Activated T-cell treated with anti-CD3 and anti-CD28 coated beads, Interleukin-2, amount 50 U/mL, for 72 hours (primary cell): ENCODE measurements at places on chromosomes 1 and 21. TPM values are rescaled to one million over a fixed set of nuclear protein-coding genes. Genes with fewer than 3 reads are reported as not detected.

DNA sequence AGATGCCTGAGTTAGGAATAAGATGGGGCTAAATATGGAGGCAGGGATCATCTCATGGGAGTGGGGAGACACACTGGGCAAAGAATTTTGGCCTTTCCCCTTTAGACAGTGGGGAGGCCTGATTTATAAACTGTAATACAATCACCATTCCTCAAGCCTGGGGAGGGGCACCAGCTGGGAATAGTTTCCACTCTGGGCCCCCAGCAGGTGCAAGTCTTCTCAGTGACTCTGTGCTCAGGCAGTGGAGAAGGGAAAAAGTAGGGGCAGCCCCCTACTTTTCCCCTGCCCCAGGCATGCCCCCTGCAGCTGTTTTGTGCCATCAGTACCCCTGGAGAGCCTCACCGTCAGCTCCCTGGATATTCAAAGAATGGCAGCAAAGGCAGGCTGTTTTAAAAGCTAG is 19.1 kb downstream of the COA7 start:
- no peaks in the 10 kb centered on the region for H3K27me3 ChIP-seq
- no peak overlapping the region for H3K4me3 ChIP-seq
- H3K36me3 ChIP-seq: no peaks in the 10 kb centered on the region
- no peak for DNase-seq

DNA sequence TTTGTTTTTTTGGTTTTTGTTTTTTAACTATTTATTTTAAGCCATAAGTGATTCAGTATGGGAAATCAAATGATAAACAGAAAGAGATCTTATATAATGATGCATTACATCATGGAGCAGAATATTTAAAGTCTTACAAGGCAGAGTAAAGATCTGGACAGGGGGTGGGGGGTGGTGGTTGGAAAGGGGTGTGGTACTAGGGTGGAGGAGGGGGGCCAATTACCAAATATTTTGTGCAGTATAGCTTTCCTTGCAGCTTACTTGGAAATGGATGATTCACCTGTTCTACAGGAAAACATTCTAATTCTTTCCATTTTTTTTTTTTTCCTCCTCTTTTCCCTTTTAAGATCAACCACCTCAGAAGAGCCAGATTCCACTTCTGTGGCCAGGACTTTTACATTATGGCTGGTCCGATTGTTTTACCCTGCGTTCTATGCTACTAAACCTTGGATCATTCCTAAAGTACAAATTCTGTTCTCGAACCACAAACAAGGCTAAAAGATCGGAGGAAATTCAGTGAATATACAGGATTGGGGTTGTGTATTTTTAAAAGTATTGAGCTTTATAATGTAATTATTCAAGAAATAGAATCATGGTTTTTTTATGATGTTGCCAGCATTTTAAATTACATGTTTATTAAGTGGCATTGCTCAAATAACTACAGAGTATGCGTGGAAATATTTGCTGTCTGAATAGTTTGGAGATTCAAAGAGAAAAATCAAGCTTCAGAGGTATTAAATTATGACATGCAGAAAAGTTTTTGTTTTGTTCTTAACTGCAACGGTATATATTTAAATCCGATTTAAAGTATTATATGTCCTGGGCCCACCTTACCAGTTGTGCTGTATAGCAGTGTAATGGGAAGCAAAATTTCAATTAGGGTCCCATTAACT is 859.5 kb downstream of the USP25 start:
- no peaks in the 10 kb centered on the region for H3K4me1 ChIP-seq
- no peak overlapping the region for H3K27ac ChIP-seq
- no peak overlapping the region for H3K4me3 ChIP-seq
- no peaks in the 10 kb centered on the region for H3K36me3 ChIP-seq
- DNase-seq: no peak
- no peaks in the 10 kb centered on the region for H3K27me3 ChIP-seq

DNA sequence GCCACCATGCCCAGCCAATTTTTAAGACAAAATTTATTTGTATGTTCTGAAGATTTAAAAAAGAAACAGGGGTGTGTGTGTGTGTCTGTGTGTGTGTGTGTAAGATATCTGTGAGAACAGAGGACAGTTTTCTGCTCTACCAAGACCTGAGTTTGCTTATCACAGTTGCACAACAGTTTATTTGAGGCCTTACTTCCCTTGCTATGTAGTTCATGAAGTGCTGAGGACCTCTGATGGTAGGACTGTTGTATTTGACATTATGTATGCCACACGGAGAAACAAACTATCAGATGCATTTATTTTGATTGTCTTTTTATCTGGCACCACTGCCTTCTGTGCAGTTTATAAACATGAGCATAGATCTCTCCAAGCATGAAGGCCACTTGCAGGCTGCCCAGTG is 355.2 kb downstream of the PBX1 start:
- no peak overlapping the region for H3K27ac ChIP-seq
- H3K4me1 ChIP-seq: no peaks in the 10 kb centered on the region
- no peak for DNase-seq
- H3K27me3 ChIP-seq: no peaks in the 10 kb centered on the region
- H3K36me3 ChIP-seq: no peaks in the 10 kb centered on the region

GRCh38 chr1:234770924-234771540 is 161.1 kb upstream of the IRF2BP2 start:
- no peaks in the 10 kb centered on the region for H3K27me3 ChIP-seq
- H3K4me1 ChIP-seq: peaks cover 88% of the 10 kb centered on the region
- H3K27ac ChIP-seq: peak overlapping the region; percentile 44
- no peak for DNase-seq

DNA sequence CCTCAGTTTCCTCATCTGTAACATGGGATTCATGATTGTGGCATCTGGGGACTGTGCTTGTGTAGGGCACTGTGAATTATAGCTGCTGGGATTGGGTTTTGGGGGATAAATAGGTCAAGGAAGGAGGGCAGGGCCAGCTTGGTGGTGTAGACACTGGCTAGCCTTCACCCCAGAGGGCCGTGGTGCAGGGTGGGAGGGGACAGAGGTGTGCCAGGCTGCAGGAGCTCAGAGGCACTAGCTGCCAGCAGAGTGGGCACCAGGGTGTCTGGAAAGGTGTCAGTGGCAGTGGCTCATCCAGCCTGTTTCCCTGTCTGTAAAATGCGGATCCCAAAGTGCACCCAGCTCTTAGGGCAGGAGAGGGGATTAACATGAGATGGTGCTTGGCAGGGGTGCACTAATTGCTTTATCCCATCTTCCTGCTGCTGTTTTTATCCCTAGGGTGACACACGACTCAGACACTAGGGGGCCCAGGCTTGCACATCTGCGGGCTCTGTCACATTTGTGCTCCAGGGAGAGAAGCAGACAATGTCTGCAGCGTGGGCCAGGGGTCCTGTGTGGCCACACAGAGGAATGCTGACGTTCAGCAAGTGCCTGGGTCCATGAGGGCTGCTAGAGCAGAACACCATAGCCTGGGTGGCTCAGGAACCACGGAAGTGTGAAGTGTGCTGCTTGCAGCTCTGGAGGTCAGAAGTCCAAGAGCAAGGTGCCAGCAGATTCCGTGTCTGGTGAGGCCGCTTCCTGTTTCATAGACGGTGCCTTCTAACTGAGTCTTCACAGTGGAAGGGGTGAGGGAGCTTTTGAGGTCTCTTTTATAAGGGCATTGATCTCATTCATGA is 19.3 kb downstream of the OBSCN start:
- no peak overlapping the region for H3K27ac ChIP-seq
- H3K4me1 ChIP-seq: no peaks in the 10 kb centered on the region
- H3K4me3 ChIP-seq: no peak overlapping the region
- H3K36me3 ChIP-seq: peaks cover 24% of the 10 kb centered on the region
- no peaks in the 10 kb centered on the region for H3K27me3 ChIP-seq

DNA sequence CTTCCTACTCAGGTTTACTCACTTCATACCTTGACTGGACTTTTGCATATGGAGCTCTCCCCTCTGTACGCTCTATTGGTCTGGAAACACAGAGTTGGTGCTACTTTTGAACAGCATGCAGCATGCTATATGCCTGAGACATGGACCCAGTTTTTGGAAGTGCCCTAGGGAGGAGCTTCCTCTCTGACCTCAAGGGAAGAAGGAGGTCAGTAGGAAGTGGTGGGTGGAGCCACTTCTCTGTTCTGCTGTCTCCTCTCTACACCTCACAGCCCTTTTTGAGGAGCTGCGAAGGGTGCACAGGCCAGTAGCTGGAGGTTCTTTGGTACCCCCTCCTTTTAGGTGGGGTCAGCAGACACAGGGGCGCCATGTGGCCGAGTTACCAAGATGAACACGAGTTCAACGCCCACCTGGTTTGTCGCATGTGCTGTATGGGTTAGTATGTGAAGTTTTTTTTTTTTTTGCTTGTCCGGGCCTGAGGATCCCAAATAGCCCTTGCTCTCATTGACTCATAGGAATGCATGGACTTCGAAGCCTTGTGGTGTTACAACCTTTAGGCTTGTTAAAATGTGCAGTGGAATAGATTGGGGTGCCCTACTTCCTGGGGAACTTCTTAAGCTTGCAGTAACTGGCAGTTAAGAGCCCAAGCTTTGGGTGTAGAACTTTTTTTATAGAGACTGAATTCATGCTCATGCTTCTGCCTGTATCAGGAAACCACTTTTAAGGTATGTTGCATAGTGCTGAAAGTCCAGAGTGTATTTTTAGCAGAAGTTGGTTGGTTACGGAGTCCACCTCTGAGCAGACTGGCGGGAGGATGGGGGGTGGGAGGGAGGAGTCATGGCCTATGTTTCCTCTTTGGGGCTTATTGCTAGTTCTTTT is 10.7 kb downstream of the MACF1 start:
- H3K4me1 ChIP-seq: peaks cover 44% of the 10 kb centered on the region

DNA sequence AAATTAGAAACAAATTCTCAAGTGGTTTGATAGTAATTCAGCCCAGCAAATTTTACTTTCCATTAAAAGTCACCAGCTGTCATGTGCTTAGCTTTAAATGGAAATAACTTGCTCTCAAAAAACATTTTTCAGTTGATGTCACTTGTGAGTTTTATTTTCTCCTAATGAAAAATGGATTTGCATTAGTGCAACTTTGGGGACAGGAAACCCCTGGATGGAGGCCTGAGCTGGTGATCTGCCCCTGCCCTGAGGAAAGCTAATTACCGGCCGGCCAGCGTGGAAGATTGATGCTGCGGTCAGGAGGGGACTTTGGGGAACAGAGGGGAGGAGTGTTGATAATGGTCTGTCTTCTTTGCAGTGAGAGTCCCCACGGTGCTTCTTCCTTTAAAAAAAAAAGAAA is 66.8 kb upstream of the ANGPTL1 start:
- H3K4me1 ChIP-seq: peaks cover 9% of the 10 kb centered on the region
- H3K4me3 ChIP-seq: no peak overlapping the region
- no peaks in the 10 kb centered on the region for H3K36me3 ChIP-seq

GRCh38 chr1:221868593-221869303 is 126.9 kb upstream of the DUSP10 start:
- peaks cover 15% of the 10 kb centered on the region for H3K27me3 ChIP-seq
- H3K27ac ChIP-seq: no peak overlapping the region
- no peak for DNase-seq
- H3K4me3 ChIP-seq: no peak overlapping the region
- H3K36me3 ChIP-seq: no peaks in the 10 kb centered on the region
- no peaks in the 10 kb centered on the region for H3K4me1 ChIP-seq

GRCh38 chr1:206839857-206840256 is 25.6 kb upstream of the IL20 start:
- no peak overlapping the region for H3K4me3 ChIP-seq
- H3K27me3 ChIP-seq: peaks cover 20% of the 10 kb centered on the region
- peaks cover 10% of the 10 kb centered on the region for H3K4me1 ChIP-seq
- H3K27ac ChIP-seq: no peak overlapping the region
- H3K36me3 ChIP-seq: no peaks in the 10 kb centered on the region
- no peak for DNase-seq

DNA sequence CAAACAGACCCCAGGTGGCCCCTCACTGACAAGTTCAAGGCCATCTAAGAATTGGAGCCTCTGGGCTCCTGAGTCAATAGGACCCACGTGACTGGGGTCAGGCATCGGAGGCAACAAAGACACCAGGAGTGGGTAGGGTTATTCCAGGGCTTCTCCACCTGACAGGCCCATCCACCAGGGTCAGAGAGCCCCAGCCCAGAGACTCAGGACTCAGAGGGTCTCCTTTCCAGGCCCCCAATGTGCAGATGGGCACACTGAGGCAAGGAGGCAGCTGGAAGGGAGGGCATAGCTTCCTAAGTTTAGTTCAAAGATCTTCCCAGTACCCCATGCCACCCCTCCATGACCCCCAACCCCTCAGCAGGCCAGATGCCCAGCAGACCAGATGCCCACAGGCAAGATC is 388.6 kb downstream of the MATN1 start:
- no peaks in the 10 kb centered on the region for H3K4me1 ChIP-seq
- H3K4me3 ChIP-seq: no peak overlapping the region
- no peaks in the 10 kb centered on the region for H3K27me3 ChIP-seq
- no peak overlapping the region for H3K27ac ChIP-seq

- H3K27me3 ChIP-seq: peaks cover 39% of the 10 kb centered on the region
- no peak overlapping the region for H3K27ac ChIP-seq
- peaks cover 34% of the 10 kb centered on the region for H3K4me1 ChIP-seq
- peak; percentile 35 for DNase-seq
Observed at GRCh38 chr1:154501423-154502065, 475 bp upstream of the TDRD10 start.

DNA sequence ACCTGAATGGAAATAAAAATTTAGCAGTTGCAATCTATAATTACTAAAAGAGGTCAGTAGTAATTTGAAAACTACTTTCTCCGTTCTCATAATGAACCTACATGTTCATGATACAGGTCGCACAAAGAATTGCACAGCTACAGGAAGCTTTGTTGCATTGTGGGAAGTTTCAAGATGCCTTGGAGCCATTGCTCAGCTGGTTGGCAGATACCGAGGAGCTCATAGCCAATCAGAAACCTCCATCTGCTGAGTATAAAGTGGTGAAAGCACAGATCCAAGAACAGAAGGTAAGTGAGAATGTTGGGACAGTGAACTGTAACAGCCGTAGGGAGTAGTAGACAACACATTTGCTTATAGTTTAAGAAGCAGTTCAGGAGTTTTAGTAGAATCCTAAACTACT is 68.8 kb upstream of the BMP8A start:
- H3K27me3 ChIP-seq: no peaks in the 10 kb centered on the region
- H3K36me3 ChIP-seq: peaks cover 17% of the 10 kb centered on the region
- no peak overlapping the region for H3K4me3 ChIP-seq
- DNase-seq: no peak
- peaks cover 17% of the 10 kb centered on the region for H3K4me1 ChIP-seq
- peak overlapping the region; percentile 40 for H3K27ac ChIP-seq

DNA sequence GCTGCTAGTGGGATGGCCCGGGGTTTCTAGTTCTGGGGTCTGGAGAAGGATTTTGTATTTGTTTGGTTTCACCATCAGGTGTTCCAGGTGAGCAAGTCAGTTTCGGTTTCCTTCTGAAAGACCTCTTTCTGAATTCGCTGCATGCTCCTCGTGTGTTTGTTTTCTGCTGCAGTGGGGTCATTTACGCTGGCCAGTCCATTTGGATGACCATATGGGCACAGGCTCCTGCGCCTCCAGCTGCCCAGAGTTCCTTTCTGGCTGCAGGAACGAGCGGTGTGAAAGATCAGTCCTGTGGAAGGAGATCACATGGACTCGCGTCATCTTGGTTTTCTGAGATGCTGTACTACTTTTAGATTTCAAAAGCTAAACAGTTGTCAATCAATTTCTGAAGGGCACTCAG is 83.7 kb upstream of the GCLM start:
- peaks cover 4% of the 10 kb centered on the region for H3K4me1 ChIP-seq
- peaks cover 55% of the 10 kb centered on the region for H3K27me3 ChIP-seq
- H3K36me3 ChIP-seq: no peaks in the 10 kb centered on the region

The CSMD2 gene
- not detected for total RNA-seq

The DEPDC1 gene
- total RNA-seq: 23.7 TPM

The UBL4B gene
- total RNA-seq: not detected

The HSD3B1 gene
- total RNA-seq: not detected

The SMIM1 gene
- total RNA-seq: 2.5 TPM

The GBP3 gene
- 9.0 TPM for total RNA-seq

The SLC35A3 gene
- total RNA-seq: 17.2 TPM

The PPM1J gene
- total RNA-seq: 1.3 TPM

The EPS8L3 gene
- total RNA-seq: not detected

The HENMT1 gene
- total RNA-seq: 25.1 TPM

The LY9 gene
- total RNA-seq: 7.6 TPM
